ENCODE measurements at places on chromosomes 2 and 18.

DNA sequence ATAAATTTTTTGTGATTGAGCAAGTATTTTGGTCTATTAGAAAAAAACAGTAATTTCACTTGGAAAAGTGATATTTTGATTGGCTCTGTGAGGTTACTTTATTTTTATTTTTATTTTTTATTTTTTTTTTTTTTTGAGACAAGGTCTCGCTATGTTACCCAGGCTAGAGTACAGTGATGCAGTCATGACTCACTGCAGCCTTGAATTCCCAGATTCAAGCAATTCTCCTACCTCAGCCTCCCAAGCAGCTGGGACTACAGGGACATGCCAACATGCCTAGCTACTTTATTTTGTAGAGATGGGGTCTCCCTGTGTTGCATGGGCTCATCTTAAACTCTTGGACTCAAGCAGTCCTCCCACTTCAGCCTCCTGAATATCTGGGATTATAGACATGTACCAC lies 60.9 kb upstream of the MGAT5 start:
- DNase-seq, result no peak

DNA sequence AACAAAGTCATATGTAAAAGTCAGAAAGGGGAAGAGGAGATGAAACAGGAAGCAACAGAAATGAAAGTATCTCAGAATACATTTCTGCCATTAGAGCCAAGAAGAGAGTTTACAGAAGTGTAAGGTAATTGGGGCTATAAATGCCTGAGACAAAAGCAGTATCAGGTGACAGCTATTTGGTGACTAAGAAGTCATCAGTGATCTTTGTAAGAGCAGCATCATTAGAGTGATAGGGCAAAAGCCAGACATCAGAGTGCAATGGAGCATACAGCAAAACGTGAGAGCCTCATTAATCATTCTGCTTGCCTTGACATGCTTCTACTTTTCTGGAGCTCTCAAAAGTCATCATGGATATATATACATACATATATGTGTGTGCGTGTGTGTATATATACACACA lies 804.7 kb upstream of the PIK3C3 start:
- DNase-seq, result no peak

GRCh38 chr2:71932037-71932779 lies 215.5 kb downstream of the CYP26B1 start:
- DNase-seq, result no peak

DNA sequence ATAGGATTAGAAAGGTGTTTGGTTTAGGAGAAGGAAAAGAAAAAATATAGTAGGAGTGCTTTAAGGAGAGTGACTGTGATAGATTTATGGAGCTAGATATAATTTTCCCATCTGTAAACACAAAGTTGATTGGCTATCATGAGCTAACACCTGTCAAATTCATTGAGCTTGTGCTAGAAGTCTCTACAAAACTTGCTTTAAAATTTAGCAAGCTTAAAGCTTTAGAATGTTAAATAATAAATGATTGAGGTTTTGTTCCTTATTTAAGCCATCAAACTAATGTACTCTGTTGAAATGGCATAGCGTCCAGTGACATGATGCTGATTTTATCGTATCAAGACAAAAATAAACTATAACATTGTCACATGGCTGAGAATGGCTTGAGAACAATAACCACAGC lies 1497.4 kb upstream of the DDX18 start:
- no peak for DNase-seq

DNA sequence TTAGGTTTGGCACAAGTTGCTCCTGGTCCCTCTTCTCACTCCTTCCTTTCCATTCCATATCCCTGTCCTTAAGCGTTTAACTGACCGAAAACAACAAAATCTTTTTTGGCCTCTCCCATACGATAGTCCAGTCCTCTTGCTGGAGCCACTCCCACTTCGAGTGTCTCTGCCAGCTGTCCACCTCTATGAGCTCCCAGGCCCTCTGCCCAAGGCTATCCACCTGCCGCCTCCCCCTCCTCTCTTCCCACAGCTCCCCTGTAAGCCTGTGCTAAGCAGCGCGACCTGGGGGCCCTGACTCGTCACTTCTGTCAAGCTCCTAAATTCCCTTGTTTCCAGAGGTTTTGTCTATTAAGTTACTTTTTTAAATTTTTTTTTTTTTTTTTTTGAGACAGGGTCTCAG lies 47.0 kb upstream of the FOSL2 start:
- DNase-seq, result no peak

GRCh38 chr18:23626451-23627279 lies 36.0 kb downstream of the ANKRD29 start:
- no peak for DNase-seq

GRCh38 chr2:64220265-64220664 lies 76.0 kb upstream of the PELI1 start:
- DNase-seq, result no peak

GRCh38 chr18:29328932-29329331 lies 1152.0 kb upstream of the CDH2 start:
- no peak for DNase-seq

- no peak for DNase-seq
These were observed 408 bp downstream of the IL18RAP start for GRCh38 chr2:102423368-102423767.

DNA sequence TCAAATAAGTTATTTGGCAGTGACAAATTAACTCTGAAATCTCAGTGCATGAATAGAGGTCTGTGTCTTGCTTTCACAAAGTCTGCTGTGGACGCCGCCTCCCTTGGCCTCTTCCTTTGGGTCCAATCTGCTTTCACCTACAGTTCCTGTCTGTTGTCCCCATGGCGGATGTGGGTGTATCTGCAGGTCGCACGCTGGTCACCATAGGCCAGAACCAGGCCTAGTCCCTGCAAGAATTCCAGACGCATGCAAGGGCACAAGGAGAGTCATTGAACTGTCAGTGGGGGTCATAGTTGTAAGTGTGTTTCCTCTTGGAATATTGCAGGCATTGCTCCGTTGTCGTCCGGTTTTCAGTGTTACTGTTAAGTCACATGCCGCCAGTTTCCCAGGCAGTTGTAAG lies 7.4 kb downstream of the SOCS6 start:
- no peak for DNase-seq

GRCh38 chr2:72050734-72051133 lies 96.9 kb downstream of the CYP26B1 start:
- DNase-seq, result no peak

GRCh38 chr2:239167011-239167673 lies 233.7 kb downstream of the HDAC4 start:
- DNase-seq, result no peak

GRCh38 chr2:203759690-203760365 lies 53.4 kb downstream of the CD28 start:
- DNase-seq, result no peak

DNA sequence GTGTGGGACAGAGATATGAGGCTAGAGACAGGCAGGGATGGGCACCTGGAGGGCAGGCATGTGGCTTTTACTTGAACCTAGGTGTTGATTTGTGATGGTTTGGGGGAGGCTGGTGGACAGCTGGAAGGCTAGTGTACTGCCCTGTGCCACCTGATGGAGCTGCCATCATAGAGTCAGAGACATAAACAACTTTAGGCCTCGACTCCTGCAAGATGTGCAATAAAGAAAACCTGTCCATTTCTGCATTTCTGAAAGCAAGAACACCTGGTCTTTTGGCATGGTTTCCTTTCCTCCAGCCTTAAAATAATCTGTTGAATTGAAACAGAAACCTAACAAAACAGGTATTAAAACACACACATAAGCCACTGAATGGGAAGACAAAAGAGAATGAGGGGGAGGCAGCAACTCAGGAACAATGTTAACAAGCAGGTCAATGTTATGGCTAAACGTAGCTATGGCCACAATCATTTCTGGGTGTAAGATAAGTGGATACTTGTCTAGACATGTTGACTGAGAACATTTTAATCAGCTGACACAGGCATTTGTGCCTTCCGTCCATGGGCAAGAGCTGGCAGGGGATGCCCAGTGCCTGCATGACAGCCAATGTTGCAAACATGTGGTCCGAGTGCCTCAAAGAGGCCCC lies 87.8 kb downstream of the KCTD1 start:
- no peak for DNase-seq

GRCh38 chr2:157055660-157056199 lies 201.8 kb upstream of the GALNT5 start:
- DNase-seq, result no peak

- DNase-seq, result no peak
These were observed 3.4 kb downstream of the LPIN1 start for GRCh38 chr2:11749646-11750349.

GRCh38 chr2:198060277-198060676 lies 255.9 kb downstream of the PLCL1 start:
- DNase-seq, result no peak

DNA sequence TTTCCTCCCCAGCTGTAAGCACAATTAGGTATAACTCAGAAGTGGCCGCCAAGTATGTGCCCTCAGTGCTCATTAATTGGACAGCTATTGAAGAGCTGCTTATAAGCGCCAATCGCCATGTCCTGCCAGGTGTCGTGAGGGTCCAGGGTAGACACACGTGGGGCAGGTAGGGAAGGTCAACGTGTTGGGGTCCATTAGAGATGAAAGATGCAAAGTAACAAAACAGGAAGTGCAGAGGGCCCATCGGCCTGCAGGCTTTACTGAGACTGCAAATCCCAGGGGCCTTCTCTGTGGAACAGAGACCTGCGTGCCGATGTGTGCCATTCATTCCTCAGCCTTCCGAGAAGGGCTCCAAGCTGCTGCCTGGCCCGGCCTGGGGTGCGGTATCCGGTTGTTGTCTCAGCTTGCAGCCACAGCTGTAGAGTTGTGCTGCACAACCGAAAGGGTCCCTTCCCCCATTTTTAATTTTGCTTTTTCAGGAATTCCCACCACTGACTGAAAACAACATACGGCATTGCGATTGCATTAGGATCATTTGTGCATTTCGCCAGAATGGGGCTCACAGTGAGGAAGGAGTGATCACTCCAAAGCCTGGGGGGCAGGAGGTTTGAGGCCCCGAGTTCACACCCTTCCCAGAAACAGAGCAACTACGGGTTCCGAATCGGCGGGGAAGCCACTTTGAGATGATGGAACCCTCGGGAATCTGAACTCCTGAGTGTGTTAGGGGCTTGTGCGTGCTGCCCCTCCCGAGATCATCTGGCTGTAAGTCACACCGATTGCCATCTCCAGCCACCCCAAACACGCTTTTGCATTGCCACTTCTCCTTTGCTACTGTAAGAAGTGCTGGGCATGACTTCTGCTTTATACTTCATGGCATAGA lies 94.3 kb downstream of the TSHZ1 start:
- DNase-seq, result no peak

DNA sequence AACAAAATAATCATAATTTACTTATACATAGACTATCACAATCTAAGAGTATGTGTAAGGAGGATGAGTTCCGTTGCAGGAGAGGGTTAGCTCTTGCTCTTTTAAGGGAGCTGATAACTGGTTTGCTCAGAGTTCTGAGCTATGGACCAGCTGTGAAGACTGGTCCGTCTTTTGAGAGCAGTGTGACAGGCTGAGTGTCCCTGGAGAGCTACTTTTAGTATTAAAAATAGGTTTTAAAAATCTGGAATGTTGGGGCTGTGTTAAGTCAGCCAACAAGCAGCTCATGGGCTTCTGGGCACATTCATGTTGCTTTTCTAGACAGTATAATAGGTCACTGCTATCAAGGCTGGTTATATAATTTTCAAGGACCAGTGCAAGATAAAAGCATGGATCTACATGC lies 41.5 kb upstream of the TMEM131 start:
- no peak for DNase-seq

DNA sequence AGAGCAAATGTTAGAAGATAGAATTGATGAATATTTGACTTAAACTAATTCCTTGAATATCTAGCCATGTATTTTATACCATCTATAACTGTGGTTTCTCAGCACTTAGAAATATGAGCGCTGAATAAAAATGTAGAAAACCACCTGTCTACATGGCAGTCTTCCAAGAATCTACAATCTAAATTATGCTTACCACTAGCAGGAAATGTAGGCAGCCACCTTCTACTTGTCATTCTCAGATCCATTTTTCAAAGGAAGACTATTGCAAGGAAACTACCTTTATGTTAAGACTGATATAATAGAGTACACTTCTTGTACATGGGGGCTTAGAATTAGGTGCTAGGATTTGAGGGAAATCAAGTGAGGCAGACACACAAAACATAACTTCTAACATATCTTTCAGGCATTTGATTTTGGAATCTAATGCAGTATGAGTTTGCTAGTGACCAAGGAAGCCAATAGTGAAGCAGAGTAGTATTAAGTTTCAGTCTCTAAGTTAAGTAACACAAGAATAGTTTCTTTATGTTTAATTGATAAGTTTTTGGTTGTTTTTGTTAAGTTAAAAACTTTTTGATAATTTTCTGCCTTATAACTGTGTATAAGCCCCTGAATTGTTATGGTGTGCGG lies 175.9 kb upstream of the ITGA4 start:
- no peak for DNase-seq

DNA sequence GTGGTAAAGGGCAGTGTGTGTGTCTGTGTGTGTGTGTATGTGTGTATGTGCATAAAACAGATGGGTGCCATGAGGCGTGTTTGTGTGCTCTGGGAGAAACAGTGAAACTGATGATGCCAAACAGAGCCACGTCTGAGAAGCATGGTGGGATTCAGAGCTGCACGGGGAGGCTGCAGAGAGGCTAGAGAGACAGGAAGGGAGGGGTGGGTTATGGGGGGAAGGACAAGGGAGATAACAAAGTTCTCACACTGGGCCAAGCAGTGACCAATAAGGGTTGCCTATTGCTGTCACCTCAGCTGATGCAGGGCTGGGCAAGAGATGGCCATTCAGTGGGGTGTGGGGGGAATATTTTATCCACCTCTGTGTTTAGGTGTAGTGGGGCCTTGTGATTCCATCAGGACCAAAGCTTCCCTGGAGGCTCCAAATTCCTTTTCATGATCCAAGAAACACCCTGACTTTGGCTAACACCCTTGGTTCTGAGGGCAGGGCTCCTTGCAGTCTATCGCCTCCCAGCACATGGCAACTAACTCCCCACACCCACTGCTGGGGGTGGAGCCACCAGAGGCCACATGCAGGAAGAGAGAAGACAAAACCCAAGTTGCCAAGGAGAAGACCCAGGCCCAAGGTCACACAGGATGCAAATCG lies 54.2 kb upstream of the POMC start:
- no peak for DNase-seq

GRCh38 chr2:236319036-236319435 lies 54.8 kb upstream of the ASB18 start:
- no peak for DNase-seq

- no peak for DNase-seq
These were observed 313.7 kb upstream of the MGAT5 start for GRCh38 chr2:133940134-133940533.

DNA sequence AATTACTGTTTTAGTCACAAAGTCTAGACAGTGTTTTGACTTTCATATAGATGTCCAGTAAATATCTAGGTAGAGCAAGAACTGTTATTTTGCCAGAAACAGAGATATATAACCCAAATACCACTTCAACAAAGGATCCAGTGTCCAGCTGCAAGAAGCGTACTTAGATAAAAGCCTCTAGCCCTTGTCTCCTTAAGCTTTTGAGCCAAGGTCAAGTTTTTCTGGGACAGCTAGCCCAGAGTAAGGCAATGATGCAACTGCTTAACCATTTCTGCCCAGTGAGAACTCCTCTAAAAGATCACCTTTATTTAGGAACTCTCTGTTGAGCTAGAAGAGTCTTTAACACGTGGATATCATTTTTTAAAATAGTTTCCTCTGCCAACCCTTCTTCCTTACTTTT lies 1424.9 kb upstream of the NXPH2 start:
- DNase-seq, result no peak
